ENCODE measurements at places on chromosomes 3 and 15.
A peak's percentile ranks its signal among the peaks of the same experiment; 100 is the strongest.

DNA sequence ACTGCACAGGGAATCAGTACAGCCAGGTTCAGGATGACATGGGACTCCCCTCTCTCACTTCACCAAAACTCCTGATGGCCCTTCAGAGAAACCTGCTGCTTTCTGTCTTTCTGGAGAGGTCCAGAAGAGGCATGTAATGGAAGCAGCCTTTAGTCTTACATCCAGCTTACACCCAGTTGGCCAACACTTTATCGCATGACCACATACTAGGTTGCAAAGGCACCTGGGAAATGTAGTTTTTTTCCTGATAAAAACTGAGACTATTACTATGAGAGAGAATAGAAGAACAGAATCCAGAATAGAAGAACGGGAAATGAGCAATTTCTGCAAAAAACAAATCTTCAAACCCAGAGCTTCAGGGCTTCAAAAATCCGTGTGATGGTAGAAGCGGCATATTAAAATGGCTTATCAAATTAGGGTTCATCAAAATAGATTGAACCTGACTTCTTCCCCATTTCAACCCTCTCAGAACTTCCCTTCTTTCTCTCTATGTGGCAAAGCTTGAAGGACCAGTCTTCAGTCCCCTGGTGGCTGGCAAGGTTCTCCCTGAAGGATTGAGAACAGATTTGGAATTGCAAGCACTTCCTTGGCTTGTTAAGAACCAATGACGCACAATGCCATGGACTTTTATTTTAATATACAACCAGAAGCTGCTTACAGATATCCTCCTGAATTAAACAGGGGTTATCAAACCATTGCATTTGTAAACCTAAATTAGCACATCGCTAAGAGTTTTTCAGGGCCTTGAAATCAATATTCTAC, 34.4 kb downstream of the CORO2B start:
- DNase-seq = peak; percentile 42

DNA sequence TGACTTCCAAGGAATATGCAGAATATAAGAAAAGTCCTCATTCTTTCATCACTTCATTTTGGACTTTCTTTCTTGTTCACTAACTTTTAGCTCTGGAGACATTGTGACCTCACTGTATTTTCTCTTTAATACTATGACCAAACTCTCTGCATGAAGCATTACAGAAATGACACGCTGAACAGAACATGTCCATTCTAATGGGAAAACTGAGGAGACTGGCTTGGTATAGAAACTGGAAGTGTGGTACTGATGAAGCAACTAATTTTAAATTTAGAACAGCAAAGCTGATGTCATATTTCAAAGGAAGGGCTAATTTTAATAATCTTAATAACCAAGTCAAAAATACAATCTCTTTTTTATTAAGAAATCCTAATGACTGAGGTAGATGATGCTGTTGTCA, 4.7 kb downstream of the DPH3 start:
- DNase-seq = peak; percentile 41

DNA sequence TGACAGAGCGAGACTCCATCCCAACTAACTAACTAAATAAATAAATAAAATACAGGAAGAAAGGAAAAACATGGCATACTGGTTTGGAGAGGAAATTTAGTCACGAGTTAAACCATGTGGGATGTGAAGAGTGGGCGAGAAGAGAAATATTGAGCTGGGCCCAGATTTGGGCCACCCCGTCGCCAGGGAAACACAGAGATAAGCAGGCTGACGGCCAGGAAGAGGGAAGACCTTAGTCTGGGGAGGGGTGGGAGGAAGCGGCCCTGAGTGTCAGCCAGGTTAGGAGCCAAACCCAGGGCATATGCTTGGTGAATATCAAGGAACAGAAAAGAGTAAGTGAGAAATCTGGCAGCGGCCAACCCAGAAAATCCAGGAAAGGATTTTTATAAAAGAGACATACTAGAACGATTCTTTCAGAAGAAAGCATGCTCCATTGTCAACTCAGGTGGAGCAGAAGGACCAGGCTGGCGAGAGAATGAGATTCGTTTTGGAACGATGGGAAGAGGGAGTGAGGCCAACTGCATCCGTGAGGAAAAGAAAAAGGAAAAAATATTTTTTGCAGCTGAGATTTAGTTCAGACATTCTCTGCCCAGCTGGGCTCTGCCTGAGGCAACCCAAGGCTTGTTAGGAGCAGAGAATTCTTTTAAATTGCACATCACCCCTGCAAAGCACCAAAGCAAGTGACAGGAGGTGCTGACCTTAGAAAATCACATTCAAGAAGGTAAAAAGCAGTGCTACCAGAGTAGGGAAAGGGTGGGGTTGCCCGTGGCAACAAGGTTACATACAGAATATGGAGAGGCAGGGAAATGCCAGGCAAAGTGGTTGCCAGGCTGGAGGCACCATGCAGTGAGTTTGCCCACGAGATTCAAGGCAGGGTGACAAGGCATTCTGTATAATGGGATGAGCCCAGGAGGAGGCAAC, 59.3 kb upstream of the RAD18 start:
- DNase-seq = peak; percentile 5

DNA sequence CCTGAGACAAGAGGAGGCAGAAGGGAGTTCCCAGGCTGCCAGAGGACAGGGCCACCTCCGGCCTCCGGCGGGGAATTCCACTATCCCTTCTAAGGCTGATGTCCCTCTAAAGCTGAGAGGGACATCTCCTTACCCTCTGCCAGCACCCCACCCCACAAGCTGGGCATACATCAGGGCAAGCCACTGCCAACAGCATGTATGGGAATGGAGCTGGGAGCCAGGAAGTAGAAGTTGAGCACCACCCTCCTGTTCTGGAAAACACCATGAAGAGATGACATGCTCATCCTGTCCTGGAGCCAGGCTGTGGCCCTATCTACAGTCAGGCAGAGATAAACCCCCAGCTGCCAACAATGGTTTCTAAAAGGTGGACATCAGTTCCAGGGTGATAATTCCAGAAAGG, 7.1 kb downstream of the PLCD1 start:
- DNase-seq = no peak

GRCh38 chr3:15475161-15475560, 46.3 kb downstream of the COLQ start:
- DNase-seq = no peak
